ENCODE measurements at places on chromosomes 11 and 22.
A peak's percentile ranks its signal among the peaks of the same experiment; 100 is the strongest.

- DNase-seq = no peak
Observed at GRCh38 chr11:118714816-118715215, 35.4 kb upstream of the TREH start.

DNA sequence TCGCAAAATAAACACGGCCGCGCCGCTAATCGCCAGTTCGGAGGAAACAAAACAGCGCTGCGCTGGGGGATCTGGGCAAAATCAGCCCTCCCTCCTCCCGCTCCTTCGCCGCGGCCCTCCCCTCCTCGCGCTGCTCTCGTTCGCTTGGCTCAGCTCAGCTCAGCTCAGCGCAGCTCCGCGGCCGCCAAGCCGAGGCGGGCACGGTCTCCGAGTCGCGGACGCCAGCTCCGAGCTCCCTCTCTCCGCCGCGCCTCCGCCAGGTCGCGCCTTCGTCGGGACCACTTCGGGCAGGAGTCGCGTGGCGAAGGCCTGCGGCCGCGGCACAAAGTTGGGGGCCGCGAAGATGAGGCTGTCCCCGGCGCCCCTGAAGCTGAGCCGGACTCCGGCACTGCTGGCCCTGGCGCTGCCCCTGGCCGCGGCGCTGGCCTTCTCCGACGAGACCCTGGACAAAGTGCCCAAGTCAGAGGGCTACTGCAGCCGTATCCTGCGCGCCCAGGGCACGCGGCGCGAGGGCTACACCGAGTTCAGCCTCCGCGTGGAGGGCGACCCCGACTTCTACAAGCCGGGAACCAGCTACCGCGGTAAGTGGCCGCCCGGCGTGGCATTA lies at the start of gene SPON1:
Gene SPON1, plus strand, starts transcription at position 162 of the 607 bp plus-strand sequence. Its CDS starts 182 bp downstream, at position 344.
- peak; percentile 13 for DNase-seq

- DNase-seq = no peak
Observed at GRCh38 chr11:61489833-61490721, 18.5 kb upstream of the LRRC10B start.

DNA sequence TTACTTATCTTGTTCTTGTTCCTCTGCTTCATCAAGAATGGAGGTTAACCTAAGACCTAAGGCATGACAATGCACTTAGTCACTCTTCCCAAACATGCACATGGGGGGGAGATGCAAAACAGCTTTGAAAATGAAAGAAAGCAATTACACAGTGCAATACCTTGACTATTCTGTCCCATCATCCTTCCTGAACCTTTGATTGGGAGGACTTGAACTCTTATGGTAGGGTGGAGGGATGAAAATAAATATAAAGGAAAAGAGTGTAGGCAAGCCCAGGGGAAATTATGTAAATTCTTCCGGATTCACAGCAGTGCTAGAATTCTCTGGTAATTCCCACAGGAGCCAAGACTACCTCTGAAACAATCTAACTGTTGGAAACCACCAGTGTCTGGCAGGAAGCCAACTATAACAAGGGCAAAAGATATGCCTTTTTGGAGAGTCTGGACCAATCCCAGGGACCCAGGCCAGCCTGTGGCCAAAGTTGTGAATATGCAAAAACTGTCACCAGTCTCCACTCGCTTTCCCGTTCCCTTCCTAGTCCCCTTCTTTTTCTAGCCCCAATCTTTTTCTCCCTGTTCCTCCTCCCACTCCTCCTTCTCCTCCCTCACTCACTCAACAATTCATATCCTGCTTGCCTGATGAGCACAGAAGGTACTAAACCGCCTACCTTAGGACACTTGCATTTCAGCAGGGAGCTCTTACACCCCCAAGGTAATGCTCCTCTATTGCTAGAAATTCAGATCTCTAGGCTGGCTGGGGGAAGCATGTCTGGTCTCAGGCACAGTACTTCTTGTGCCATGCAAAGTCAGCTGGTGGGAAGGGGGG lies 2.5 kb upstream of the RCN1 start:
- DNase-seq = no peak

DNA sequence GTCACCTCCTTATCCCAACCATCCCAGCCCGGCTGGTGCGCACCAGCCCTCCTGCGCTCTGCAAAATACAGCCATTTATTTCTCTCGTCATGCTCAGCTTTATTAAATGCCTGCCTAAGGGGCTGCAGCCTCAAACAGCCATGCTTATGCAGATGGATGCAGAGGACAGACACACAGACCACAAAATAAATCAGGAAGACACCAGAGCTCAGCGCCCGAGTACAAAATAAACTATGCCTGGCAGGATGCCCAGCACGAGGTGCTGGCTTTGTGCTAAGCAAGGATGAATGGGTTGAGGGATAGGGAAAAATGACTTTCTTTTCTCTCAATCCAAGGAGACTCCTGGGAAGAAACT lies 70.5 kb downstream of the RPUSD4 start:
- no peak for DNase-seq
